Amniotic epithelial cell (primary cell): ENCODE measurements at places on chromosomes 5 and 9.

- DNase-seq = no peak
Measured at GRCh38 chr9:130438382-130438981, 6.3 kb upstream of the ASS1 start.

DNA sequence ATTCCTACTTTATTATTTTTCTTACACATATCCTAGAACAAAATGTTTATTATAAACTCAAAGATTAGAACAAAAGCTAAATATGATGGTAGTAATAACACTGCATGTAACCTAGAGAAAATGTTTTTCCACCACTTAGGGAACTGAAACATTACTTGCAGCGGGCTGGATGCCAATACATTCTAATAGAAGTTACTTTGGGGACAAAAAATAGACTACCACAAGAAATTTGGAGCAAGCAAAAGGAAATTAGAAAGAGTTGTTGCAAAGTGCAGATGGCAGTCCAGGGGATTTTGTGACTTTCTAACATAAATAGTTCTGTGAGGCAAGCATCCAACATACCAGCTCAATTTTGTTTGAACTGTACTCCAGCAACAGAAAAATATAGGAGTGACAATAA, 255.3 kb upstream of the GRIN3A start:
- no peak for DNase-seq

DNA sequence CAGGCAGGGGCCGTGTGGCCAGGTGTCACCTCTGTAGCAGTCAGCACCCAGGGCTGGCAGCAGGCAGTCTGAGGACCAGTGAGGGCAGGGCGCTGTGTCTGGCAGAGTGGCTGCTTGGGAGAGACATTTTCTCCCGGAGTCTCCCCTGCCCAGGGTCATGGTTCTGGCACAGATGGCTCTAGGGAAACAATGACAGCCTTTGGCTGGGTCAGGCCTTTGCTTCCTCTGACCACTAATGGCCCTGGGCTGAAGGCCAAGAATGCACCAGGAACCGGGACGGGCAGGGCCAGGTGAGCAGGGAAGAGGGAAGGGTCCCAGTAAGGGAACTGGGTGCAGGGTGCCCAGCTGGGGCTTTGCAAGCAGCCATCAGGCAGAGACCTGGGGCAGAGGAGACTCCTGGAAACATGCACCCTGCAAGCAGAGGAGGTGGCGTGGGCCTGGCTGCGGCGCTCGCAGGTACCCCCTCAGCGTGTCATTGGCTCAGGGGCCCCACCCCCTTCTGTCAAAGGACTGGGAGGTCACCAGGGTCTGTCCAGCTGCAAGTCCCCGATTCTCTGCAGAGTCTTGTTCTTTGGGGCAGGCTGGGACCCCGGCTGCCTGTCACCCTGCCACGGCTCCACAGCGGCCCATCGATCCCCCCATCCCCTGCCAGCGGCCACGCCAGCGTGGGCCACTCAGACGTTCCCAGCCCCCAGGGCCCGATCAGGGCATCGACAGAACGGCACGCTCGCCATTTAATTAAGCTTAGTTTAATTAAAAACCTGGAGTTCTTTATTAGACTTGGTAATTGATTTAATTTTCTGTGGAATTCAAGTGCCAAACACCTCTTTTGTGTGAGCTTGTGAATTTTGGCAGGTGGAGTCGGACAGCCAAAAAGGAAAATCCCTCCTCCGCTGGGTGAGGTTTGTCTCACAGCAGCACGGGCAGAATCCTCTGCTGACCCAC, 18.9 kb upstream of the TMEM250 start:
- no peak for DNase-seq

DNA sequence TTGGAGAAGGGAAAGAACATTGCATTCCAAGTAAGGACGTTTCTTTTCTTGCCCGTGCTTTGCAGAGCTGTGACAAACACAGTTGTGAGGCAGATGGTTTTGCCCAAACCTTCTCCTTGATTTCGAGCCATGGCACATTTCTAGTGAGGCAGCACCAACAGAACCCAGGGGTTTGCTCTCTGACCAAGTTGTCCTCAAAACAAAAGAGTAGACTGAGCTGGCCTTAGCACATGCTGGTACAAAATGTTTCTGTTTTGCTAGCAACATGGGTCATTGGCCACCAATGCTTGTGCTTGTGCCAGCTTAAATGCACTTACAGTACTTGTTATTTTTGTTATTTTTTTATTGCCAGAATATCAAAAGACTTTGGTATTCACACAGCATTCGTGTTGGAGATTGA, 328.8 kb downstream of the GADD45G start:
- no peak for DNase-seq

GRCh38 chr5:118889165-118889564, 99.2 kb downstream of the DTWD2 start:
- DNase-seq = no peak

DNA sequence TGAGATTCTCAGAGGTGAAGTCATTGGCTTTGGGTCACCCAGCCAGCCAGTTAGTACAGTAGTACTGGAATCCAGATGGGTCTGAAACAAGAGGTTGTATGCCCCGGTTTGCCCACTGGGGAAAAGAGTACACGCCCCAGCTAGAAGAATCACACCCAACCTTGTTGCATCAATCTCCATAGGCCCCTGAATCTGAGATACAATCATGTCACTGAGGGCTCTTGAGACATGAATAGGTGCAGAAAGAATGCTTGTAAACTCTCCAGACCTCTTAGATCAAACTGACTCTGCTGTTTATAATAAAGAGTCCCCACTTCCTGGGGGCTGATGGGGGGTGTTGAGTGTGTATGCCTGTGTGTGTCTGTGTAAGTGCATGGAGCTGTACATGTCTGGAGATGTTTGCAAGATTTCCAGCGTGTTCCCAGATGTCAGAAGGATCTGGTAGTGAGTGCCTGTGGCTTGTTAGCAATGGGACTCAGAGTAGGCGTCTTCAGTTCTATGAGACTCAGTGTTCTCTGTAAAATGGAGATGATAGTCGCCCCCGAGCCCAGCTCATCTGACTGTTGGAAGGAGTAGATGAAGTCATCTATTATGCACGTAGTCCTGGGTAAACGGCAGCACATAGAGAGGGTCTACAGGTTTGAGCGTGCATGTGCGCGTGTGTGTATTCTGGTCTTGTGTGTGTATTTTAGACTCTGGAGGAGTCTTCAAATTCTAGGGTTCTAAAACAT, 48.2 kb downstream of the COL27A1 start:
- DNase-seq = no peak

DNA sequence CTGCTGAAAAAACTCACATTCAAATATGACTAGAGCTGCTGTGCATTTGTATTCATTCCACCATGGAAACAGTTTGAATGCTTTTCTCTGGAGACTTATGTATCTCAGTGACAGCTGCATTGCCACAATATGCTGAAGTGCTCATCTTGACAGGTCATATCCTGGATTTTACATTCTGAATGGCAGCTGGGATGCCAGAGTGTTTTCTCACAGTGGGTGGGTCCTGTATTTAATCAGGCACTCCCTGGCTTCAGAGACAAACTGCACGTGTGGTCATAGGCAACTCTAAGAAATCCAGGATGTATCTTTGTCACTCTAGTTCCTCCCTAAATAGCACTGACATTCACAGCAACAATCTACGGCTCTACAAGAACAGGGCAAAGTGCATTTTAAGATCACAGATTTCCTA, 75.6 kb downstream of the ST8SIA4 start:
- DNase-seq = no peak

GRCh38 chr5:135232958-135233357, 166.1 kb downstream of the MACROH2A1 start:
- DNase-seq = no peak

DNA sequence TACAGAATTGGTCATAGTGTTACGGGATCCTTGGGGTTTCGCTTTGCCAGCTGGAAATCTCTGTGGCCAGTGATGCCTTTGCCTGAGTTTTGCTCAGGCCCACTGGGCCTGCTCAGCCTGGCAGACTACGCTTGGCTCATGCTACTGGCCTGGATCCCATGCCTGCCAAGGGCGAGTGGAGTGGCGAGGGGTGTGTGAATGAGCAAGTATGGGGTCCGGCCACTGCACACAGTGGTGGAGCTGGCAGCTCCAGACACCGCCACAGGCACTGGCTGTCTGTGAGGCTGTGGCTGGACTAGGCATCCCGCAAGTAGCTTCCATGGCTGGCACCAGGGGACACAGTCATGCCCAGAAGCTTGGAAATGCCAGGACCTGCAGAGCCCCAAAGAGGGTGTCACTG, 240.3 kb downstream of the ARRDC3 start:
- DNase-seq = no peak

- DNase-seq = peak; percentile 88
Measured at GRCh38 chr9:38008168-38009034, 60.6 kb downstream of the SHB start.

- no peak for DNase-seq
Measured at GRCh38 chr5:668283-668995, 24.7 kb downstream of the TPPP start.

DNA sequence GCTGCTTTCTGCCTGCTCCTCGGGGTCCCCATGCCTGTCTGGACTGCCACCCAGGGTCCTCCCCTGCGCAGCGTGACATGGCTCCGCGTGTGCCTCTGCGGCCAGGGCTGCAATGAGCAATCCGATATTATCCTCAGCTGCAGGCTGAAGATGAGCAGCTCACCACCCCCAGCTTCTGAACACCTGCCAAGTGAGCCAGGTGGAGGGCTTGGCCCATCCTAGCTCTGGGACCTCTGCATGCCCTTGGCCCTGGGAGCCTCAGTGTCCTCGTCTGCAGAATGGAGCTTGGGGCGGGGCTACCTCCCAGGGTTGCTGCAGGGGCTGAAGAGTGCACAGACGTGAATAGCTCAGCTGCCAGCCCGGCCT, 4.1 kb upstream of the MYMK start:
- DNase-seq = no peak

DNA sequence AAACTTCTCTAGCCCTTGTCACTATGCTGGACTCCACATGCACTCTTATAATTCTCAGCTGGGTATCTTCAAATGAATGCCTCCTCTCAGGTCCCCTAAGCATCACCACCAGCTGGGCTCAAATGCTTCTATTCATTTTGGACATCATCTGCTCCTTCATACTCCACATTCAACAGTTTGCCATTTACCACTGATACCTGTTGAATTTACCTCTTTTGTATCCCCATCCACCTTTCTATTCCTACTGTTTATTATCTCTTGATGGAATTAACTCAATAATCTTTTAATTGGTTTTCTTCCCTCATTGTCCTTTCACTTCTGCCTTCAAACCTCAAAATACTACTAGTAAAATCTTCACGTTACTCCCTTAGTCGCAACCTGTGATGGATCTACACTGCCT, 14.5 kb downstream of the RANBP6 start:
- DNase-seq = no peak

- DNase-seq = no peak
Measured at GRCh38 chr9:11149065-11149464, 536.3 kb upstream of the PTPRD start.

GRCh38 chr5:131096774-131097710, 68.0 kb downstream of the HINT1 start:
- no peak for DNase-seq

DNA sequence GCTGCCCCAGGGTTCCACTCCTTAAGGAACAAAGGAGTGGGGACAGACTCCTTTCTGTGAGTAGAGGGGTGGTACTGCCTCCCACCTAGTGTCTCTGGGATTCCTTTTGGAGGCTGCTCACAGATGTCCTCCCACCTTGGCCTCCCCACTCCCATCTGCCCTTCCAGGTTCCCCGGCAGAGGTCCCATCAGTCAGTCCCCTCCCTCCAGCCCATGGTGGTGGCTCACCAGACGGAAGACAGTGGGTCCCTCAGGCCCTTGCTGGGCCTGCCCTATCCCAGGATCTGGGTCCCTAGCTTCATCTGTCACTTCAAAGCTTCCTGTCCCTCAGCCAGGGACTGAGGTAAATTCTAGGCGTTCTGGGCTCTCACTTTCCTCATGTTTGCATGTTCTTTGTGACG, 35.6 kb upstream of the NEK6 start:
- DNase-seq = no peak

GRCh38 chr9:77030045-77030444, 10.6 kb downstream of the FOXB2 start:
- no peak for DNase-seq

GRCh38 chr5:72369711-72370110, 49.5 kb downstream of the PTCD2 start:
- no peak for DNase-seq

- DNase-seq = no peak
Measured at GRCh38 chr5:145834554-145834916, 607 bp downstream of the PRELID2 start.

- peak; percentile 31 for DNase-seq
Measured at GRCh38 chr9:7121055-7121454, 363.3 kb downstream of the KDM4C start.

- DNase-seq = no peak
Measured at GRCh38 chr9:68530618-68531017, 10.1 kb downstream of the TMEM252 start.

DNA sequence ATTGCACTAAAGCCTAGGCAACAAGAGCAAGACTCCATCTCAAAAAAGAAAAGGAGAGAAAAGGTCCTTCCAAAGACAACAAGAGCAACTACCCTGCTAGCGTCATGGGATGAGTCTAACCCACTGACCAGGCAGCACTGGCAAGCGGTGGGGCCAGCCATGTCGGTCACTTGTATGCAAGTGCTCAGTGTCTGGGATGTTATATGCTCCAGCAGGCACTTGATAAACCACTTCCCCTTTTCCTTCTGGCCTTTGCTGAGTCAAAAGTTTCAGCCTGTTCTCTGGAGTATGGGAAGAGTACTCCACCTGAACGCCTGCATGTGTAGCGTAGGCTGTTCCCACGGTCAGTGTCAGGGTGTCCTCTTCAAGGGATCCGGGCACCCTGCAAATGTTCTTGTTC, 9.2 kb upstream of the MXD3 start:
- no peak for DNase-seq

- no peak for DNase-seq
Measured at GRCh38 chr5:65137631-65138030, 344.1 kb downstream of the ADAMTS6 start.

DNA sequence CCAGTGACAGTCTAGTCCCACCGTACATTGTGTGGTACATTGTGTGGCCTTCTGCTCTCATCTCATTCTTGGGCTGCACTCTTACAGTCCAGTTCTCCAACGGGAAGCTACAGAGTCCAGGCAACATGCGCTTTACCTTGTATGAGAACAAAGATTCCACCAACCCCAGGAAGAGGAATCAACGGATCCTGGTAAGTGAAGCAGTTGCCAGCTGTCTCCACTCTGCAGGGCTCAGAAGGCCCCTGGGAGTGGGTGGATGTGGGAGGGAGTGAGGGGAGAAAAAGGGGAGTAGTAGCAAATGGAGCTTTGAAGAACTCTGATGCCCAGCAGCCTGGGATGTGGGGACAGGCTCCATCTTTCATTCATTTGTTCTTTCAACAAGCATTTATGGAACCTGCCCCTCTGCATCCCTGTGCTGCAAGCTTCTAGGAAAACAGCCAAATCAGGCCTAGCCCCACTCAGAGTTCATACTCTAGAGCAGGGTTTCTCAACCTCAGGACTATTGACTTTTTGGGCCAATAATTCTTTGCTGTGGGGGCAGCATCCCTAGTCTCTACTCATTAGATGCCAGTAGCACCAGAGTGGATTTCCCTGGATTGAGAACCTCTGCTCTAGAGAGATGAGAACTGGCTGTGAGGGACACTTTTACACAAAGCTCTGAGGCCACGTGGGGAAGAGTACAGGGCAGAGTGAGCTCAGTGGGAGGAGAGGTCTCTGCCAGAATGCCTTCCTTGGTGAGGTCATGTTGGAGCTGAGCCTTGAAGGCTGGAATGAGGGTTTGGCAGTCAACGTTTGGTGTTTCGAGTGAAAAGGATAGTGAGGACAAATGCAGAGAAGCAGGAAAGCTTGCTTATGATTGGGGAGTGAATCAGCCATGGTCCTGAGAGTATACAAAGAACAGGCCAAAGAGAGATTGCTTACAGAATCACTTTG, 1.1 kb downstream of the POLR1E start:
- DNase-seq = peak; percentile 96
